Gastroesophageal sphincter (tissue), 4 donors: ENCODE measurements at places on chromosomes 2 and 18. TPM values are rescaled to one million over a fixed set of nuclear protein-coding genes. Genes with fewer than 3 reads are reported as not detected.

GRCh38 chr2:8154936-8155335, 526.9 kb upstream of the ID2 start:
- ATAC-seq = no peak

DNA sequence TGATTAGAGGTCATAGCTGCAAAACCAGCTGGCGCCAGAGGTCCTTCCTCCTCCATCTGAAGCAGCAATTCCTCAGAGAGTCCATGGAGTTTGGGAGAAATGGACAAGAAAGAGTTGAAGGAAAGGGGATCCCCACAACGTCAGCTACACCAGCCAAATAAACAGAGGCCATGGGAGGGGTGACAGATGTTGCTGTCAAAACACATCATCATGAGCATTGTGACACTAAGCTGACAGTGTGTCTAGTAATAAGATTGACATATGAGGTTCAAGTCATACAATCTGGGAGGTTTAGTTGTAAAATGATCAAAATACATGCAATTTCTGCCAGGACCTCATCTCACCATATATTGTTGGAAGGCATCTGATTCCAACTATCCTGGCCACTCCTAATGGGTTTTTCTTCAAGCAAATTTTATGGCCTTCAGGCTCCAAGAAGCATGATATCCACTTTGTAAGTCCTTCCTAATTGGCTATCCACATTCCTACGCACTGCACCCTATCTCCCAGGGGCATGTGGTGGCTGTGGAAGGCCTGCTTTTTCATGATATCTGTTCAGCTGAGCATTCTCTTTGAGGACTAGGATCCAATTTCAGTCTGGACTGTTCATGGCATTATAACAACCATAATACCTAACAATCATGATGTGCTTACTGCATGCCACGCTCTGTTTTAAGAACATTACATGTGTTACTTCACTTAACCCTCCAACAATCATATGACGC, 335.0 kb upstream of the ID2 start:
- ATAC-seq = no peak

- no peak for ATAC-seq
Measured at GRCh38 chr18:51028201-51028805, 1.7 kb upstream of the SMAD4 start.

GRCh38 chr18:28736223-28736622, 559.3 kb upstream of the CDH2 start:
- no peak for ATAC-seq

- ATAC-seq = no peak
Measured at GRCh38 chr18:41036346-41036745, 918.7 kb upstream of the PIK3C3 start.

DNA sequence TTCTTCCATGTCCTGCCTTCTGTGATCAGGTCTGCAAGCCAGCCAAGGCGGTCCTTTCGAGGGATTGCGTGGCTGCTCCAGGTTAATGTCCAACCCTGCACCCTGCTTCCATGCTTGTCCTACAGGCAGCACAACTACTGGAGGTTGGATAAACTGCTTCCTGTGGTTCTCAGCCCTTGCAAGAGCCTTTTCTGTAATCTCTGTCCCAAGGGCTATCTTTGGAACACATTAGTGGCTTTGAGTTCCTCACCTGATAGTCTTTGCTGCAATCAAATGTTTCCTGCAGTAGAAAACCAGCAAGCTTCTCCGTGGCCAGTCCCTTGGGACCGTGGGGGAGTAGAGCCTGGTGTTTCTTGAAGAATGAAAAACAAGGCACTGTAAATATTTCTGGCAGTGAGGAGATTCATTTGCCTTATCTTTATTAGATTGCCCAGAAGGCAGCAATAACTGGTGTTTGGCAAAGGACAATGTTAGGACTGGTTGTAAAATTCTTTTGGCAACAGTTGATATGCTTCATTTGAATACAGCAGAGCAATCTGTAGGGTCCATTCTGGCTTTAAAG, 214.4 kb downstream of the FHOD3 start:
- ATAC-seq = no peak

- peak; percentile 25 for ATAC-seq
Measured at GRCh38 chr2:73203055-73203681, 794 bp downstream of the NOTO start.

The EFHD1 gene
- total RNA-seq = 12.5 TPM

The CHRND gene
- not detected for total RNA-seq

The RIT2 gene
- not detected for total RNA-seq

The FBXO36 gene
- 3.5 TPM for total RNA-seq

The LYG1 gene
- 1.2 TPM for total RNA-seq

The RAMP1 gene
- total RNA-seq = 260 TPM

The CD226 gene
- total RNA-seq = 0.66 TPM

The CHN1 gene
- 13.3 TPM for total RNA-seq
